ENCODE measurements at places on chromosomes 1 and 21. TPM values are rescaled to one million over a fixed set of nuclear protein-coding genes. Genes with fewer than 3 reads are reported as not detected.
A peak's percentile ranks its signal among the peaks of the same experiment; 100 is the strongest.

GRCh38 chr1:37629726-37630425, 4.8 kb downstream of the RSPO1 start:
- no peak overlapping the region for H3K4me3 ChIP-seq
- no peak for DNase-seq
- no peaks in the 10 kb centered on the region for H3K27me3 ChIP-seq
- H3K27ac ChIP-seq, result no peak overlapping the region
- no peaks in the 10 kb centered on the region for H3K36me3 ChIP-seq
- no peaks in the 10 kb centered on the region for H3K4me1 ChIP-seq

Gene FCRL1
- not detected for total RNA-seq

DNA sequence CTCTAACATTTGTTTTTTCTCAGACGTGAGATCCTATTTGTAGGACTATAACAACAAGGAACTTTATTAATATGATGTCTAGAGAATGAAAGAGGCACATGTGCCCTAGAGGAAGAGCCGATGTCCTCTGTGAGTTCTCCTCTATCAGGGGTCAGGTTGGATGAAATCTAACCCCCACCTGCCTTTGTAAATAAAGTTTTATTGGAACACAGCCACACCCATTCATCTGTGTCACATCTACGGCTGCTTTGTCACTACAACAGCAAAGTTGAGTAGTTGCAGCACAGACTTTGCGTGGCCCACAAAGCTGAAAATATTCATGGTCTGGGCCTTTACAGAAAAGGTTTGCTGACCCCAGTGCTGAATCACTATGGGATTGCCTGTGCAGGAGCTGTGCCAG, 571 bp upstream of the CAPN9 start:
- DNase-seq, result no peak
- H3K36me3 ChIP-seq, result no peaks in the 10 kb centered on the region
- H3K4me1 ChIP-seq, result no peaks in the 10 kb centered on the region
- no peaks in the 10 kb centered on the region for H3K27me3 ChIP-seq
- H3K4me3 ChIP-seq, result no peak overlapping the region

Gene PRAMEF33
- not detected for total RNA-seq

- H3K36me3 ChIP-seq, result no peaks in the 10 kb centered on the region
- peak overlapping the region; percentile 2 for H3K27ac ChIP-seq
- H3K4me1 ChIP-seq, result peaks cover 22% of the 10 kb centered on the region
Measured at GRCh38 chr1:8094481-8095241, 68.6 kb upstream of the ERRFI1 start.

All from psoas muscle (tissue), 8 donors.